ENCODE measurements at places on chromosomes 11 and 22. TPM values are rescaled to one million over a fixed set of nuclear protein-coding genes. Genes with fewer than 3 reads are reported as not detected.

DNA sequence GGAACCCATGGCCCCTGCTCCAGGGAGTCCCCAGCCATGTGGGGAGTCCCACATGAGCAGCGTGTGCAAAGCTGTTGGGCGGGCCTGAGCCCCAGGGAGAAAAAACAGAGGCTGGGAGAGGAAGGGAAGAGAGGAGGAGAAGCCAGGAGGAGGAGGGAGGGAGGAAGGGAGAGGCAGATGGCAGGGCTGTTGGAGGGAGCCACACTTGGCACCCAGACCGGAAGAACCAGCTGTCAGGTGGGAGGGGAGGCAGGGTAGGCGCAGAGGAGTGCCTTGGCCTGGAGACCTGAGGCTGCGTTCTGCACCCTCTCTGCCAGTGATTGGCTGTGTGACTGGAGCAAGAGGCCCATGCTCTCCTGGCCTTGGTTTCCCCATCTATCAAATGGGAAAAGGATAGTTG, 6.7 kb downstream of the SYNGR1 start:
- peaks cover 13% of the 10 kb centered on the region for H3K4me1 ChIP-seq
- H3K4me3 ChIP-seq: no peak overlapping the region

GRCh38 chr11:105781807-105782206, 171.9 kb downstream of the GRIA4 start:
- DNase-seq: no peak
- no peaks in the 10 kb centered on the region for H3K36me3 ChIP-seq
- no peaks in the 10 kb centered on the region for H3K4me1 ChIP-seq
- H3K27ac ChIP-seq: no peak overlapping the region
- H3K4me3 ChIP-seq: no peak overlapping the region
- no peaks in the 10 kb centered on the region for H3K27me3 ChIP-seq

SLCO2B1 gene
- 1.3 TPM for total RNA-seq

DNA sequence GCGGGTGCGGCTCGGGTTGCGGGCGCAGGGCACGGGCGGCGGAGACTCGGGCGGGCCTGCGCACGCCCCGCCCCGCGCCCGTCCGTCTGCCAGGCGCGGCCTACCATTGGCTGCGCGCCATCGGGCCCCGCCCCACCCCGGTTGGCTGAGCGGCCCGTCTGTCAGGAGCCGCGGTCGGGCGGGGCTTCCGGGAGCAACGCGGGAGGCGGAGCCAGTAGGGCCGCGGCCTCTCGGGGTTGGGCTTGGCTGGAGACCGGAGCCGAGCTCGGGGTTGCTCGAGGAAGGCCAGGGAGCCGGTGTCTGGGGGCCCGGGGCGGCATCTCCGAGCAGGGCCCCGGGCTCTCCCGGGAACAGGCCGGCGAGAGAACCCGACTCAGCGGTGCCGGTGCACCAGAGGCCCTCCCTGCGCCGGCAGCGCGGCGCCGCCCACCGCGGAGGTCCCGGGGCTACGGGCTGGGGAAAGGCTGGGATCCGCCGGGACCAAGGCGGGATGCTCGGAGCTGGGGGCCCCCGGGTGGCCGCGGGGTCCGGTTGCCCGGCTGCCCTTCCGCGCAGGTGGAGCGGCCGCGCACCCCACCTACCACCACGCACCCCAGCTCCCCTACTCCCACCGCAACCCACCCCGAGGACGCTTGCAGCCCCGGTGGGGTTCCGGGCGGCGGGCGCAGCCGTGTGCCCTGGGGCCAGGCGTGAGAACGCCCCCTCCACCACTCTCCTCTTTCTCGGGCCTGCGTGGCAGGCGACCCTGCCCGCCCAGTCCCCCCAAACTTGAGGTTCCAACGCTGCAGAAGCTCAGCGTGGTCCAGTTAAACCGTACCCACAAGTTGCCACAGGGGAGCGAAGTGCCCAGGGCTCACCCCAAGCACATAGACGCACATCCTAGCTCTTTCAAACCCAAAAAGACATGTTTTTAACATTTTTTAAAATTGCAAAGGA, at the start of gene HRAS:
HRAS (minus strand) TSS at position 58 of the 936 bp plus-strand sequence.
- no peaks in the 10 kb centered on the region for H3K36me3 ChIP-seq
- peak within 1 kb of the TSS; percentile 76 for H3K27ac ChIP-seq
- H3K4me1 ChIP-seq: no peaks in the 10 kb centered on the region
- H3K27me3 ChIP-seq: no peaks in the 10 kb centered on the region
- peak within 1 kb of the TSS; percentile 89 for H3K4me3 ChIP-seq

GRCh38 chr22:18032455-18033101, 8.2 kb upstream of the MICAL3 start:
- H3K27ac ChIP-seq: peak overlapping the region; percentile 91
- DNase-seq: peak; percentile 64
- peaks cover 48% of the 10 kb centered on the region for H3K4me1 ChIP-seq
- H3K4me3 ChIP-seq: peak overlapping the region; percentile 24
- H3K27me3 ChIP-seq: no peaks in the 10 kb centered on the region
